Femur (tissue), 1 donor: ENCODE measurements at places on chromosomes 6 and 20.

DNA sequence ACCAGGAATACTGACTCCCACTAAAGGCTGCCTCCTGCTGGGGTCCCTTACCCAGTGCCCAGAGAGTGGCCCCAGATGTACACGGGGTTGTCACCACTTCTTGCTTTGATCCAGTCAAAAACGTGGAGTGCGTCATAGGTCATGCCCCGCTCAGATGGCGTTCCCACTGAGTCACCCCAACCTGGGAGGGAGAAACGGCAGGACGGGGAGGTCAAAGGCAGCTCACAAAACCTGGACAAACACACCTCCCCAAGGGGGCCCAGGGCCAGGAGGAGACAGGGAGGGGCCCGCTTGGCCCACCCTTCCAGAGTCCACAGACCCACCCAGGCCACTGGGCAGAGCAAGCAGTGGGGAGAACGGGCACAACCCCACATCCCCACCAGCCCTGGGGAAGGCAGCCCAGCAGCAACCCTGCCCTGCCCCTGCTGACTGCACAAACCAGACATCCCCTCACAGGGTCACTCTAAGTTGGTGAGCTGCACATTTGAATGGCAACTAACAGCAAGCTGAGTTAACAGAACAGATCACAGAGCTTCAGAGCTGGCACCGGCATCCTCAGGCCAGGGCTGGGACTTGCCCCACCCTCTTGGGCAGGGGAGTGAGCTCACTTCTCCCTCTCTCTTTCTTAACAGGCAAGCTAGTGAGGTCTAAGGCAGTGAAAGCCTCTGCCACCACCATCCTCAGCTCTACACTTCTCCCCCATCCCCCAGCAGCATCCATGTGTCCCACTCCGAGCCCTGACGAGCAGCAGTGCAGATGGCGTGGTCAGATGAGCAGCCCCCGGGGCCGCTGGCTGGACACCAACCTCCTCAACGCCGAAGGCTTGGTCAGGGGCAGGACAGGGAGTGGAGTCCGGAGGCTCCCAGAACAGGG, 61.7 kb downstream of the PYGB start:
- no peak for DNase-seq

DNA sequence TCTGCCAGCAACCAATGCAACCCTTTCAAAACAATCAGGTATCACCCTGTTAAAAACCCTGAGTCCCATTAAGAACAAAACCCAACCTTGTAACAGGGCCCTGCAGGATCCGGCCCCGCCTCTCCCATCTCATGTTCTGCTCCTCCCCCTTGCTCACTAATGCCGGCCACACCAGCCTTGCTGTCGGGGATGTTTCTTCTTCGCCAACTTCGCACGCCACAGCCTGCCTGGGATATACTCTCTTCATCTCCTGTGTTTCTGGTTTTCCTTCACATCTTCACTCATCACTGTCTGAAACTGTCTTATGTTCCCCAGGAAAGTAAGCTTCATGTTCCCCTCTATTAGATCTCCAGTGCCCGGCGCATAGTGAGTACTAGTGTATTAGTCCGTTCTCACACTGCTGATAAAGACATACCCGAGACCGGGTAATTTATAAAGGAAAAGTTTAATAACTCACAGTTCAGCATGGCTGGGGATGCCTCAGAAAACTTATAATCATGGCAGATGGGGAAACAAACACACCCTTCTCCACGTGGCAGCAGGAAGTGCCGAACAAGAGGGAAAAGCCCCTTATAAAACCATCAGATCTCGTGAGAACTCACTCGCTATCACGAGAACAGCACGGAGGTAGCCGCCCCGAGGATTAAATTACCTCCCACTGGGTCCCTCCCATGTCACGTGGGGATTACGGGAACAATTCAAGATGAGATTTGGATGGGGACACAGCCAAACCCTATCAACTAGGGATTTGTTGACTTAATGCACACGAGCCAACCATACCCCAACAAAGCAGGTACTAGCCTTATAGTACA, 5.1 kb downstream of the TP53RK start:
- DNase-seq, result peak; percentile 75

GRCh38 chr20:475463-476357, 13.4 kb upstream of the TBC1D20 start:
- DNase-seq, result peak; percentile 37

DNA sequence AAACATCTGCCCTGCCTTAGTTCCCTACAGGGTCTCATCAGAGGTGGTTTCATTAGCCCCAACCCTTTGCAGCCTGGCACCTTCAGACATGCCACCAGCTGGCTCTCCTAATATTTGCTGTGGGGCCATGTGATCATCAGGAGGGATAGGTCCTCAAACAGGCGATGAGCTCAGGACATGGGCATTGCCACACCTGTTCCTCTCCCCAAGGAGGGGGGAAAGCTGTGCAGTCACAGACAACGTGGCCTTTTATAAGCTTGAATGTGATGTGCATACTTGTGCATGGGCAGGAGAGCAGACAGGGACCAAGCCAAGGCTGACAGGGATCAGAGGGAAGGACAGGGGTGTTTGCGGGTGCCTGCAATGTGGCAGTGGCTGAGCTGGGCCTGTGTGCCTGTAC, 78.8 kb upstream of the ZNFX1 start:
- peak; percentile 64 for DNase-seq

DNA sequence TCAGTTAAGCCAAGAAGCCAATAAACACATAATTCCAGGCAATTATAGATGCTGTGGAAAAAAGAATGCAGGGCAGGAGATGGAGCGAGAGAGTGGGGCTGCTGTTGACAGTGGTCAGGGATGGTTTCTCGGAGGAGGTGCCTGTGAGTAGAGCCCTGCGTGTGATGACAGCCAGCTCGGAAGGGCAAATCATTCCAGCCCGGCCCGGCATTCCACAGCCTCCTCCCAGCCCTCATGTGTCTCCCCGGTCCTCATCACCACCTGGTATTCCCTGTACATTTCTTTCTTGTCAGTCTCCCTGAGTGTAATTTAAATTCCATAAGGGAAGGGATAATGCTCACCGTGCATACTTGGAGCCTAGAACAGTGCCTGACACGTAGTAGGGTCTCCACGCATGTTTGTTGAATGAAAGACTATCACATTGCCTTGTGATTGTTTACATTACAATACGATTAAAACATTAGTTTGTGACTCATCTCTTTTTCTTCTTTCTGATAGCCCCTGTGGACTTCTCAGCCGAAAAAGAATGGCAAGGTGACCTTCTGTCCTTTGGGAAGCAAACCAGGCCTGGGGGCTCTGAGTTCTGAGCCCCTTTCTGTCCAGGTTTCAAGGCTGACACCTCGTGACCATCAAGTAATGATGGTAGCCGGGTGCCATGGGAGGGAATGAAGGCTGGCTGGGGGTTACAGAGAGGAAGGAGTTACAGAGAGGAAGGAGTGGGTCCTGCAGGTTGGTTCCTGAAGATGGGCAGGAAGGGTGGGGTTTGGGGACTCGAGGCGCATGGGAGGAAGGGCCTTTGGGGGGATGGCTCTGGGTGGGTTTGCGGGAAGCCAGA, 379.5 kb upstream of the SULF2 start:
- no peak for DNase-seq

DNA sequence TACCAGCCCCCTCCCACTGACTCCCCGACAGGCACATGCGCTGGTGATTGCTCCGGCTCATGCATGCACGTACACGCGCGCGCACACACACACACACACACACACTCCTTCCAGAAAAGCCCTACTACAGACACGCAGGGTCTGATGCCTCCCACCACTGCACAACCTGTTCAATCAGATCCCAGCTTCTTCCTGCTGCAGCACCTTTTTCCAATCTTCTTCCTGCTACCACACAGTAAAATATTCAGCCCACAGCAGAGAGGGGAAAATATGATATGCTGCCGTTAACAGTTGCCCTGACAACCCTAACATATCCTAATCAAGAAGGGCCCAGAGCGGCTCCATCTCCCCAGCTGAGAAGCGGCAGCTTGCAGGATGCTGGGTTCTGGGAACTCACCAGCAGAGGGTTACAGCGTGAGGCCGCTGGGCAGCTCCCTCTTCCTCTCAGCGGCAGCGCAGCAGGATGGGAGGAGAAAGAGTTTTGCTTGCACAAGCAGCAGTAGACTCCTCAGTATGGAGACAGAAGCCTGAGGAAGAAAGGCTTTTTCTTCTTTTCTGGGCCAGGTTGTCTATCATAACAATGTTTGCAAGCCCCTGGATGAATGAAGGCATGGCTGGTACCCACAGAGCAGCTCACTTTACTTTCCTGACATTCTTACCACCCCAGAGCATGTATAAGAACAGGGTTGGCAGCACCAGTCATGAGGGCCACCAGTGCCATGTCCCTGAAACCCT, 23.9 kb downstream of the MAP7 start:
- peak; percentile 63 for DNase-seq

DNA sequence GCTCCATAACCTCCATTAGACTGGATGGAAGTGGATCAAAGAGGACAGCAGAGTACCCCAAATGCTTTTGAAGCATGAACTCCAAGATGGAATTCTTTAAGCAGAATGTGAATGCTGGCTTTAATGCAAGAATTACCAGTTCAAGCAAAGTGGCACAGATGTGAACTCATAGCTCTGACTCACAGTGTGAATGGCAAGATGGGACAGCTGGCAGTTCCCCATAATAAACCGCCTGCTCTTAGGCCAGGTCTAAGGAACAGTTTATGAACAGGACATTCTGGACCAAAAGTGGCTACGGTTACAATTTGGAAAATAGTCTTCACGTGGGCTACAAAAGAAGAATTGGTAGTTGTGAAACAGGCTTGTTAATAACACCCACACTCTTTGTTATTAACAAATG, 76.5 kb downstream of the SPTLC3 start:
- DNase-seq, result no peak

GRCh38 chr6:75758061-75758460, 9.0 kb downstream of the MYO6 start:
- no peak for DNase-seq

GRCh38 chr6:156752666-156753301, 24.4 kb upstream of the ARID1B start:
- DNase-seq, result no peak

GRCh38 chr6:43671011-43671800, 16.4 kb downstream of the MRPS18A start:
- no peak for DNase-seq

GRCh38 chr6:63640062-63640461, 4.5 kb downstream of the PHF3 start:
- no peak for DNase-seq

DNA sequence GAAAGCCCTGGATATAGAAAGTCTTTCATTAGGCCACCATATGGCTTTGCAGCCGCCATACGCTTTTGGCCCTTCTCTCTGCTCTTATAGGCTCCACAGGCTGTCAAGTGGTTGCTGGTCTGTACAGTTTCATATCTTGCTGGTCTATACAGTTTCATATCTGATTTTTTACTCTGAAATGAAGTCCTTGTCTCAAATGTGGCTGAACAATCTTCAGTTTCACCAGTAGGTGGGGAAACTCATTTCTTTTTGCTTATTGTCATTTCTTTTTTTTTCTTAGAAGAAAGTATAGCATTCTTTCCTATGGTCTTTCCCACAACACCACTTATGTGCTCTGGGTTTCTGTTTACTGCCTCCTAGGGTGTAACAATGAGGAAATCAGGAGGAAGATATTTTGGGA, 771.4 kb upstream of the MMS22L start:
- DNase-seq, result no peak

GRCh38 chr6:162294029-162294428, 433.5 kb downstream of the PRKN start:
- peak; percentile 69 for DNase-seq

GRCh38 chr6:149160943-149161342, 156.6 kb upstream of the TAB2 start:
- no peak for DNase-seq

DNA sequence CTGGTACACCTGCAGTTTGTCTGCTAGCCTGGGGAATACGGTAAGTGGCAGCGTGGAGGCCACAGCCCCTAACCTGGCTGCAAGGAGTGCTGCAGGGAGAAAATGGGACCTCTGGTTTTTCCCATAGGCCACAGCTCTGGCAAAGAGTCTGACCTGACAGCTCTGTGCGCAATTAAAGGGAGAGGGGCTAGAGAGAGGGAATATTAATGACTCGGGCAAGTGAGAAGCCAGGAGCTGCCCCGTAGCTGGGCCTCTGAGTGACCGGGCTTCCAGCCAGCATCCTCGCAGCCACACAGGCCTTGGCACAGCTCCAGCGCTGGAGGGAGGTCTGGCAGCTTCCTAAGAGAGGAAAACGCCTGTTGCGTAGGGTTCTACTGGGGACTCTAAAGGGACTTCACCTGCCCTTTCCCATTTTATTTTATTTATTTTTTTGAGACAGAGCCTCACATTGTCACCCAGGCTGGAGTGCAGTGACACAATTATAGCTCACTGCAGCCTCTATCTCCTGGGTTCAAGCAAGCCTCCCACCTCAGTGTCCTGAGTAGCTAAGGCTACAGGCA, 18.2 kb upstream of the OCSTAMP start:
- peak; percentile 94 for DNase-seq

- DNase-seq, result no peak
Measured at GRCh38 chr6:6220718-6221117, 99.7 kb downstream of the F13A1 start.
